GM13976 (cell line): ENCODE measurements at places on chromosomes 1 and 21.

DNA sequence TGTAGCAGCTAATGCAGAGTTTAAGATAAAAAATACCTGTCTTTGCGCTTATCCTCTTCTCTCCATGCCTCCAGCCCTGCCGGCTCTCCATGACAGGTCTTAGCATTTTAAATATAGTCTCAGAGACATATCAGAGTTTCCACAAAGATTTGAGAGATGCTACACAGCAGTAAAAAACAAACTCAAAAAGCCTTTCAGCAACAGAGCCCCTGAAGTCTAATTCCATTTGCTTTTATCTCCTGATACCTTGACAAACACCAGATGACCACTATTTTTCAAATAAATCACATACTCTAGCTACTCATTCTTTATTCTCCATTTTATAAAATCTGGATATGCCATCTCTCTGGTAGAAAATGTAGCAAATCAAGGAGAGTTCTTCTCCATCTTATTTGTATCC lies 79.5 kb upstream of the LRRC53 start:
- DNase-seq = no peak

DNA sequence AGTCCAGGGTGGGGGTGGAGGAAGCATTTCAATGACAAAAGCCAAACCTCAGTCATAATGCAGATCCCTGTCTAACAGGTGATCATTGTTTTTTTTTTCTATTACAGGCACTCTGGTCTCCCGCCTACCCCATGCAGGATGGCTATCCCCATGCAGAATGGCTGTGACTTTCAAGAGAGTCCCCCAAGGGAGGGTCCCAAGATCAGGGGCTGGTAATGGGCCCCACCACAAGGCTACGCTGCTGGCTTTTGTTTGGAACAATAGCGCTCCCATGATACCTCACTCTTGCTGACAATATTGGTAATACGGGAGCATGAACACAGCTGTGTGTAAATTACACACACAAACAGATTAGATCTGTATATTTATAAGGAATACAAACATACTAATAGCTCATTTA lies 119.4 kb downstream of the SLC45A1 start:
- no peak for DNase-seq

- no peak for DNase-seq
Measured at GRCh38 chr1:214957330-214958137, 125.0 kb upstream of the KCNK2 start.

DNA sequence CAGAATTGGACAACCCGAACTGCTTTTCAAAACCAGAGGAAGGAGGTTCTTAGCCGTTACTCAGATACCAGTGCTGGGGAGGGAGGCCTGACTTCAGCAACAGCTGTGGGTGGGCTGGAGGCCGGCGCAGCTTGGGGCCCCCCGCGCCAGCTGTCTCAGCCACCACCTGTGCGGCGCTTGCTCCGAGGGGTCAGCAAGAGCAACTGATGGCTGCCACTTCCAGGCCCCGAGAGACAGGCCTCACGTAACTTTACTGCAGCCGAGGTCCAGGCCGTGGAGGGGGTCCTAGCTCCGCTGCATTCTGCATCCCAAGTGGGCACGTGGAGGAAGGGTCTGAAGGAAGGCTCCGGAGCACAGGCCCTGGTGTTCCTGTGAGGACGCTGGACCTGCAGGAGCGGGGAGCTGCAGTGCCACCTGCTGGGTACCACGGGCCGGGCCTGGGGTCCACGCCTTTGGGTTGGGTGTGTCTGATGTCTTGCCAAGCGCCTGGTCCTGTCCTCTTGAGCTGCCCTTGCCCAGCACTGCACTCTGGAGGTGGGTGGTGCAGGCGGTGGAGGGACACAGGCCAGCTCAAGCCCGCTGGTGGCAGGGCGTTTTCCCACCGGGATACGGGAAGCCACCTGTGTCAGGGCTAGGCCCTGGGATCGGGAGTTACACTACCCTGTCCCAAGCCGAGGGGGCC lies 9.8 kb downstream of the THAP3 start:
- DNase-seq = peak; percentile 69

DNA sequence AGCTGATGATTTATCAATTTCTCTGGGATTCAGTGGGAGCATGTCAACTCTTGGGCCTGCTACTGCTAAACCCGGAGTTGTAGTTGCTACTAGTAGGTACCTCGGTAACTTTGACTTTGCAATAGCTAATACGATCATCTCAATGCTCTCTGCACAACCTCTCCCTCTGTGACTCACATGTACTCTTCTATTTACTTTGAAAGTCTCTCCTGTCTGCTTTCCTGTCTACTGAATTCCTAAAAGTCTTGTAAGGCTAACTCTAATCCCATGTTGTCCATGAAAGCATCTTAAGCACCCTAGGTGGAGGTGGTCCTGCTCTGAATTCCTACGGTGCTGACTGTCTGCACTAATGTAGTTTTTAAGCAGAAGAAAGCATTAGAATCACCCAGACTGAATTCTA lies 29.3 kb downstream of the SLC9C2 start:
- DNase-seq = no peak

DNA sequence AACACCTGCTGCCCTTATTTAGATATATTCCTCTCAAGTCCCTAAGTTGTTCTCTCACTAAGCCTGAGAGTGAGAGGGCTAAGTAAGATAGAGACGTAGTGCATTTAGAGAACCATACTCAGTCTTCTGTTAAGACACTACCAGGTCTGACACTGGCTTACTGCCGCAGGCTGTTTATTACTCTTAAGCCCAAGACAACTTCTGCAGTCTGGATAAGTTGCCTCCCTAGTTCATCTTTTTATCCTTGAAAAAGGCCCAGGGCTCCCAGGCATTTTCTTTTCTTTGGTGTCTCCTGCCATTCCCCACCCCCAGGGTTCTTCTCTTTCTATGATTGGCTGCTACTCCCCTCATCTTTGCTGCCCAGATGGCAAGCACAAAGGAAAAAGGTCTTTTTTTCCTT lies 38.7 kb downstream of the CACHD1 start:
- DNase-seq = no peak

DNA sequence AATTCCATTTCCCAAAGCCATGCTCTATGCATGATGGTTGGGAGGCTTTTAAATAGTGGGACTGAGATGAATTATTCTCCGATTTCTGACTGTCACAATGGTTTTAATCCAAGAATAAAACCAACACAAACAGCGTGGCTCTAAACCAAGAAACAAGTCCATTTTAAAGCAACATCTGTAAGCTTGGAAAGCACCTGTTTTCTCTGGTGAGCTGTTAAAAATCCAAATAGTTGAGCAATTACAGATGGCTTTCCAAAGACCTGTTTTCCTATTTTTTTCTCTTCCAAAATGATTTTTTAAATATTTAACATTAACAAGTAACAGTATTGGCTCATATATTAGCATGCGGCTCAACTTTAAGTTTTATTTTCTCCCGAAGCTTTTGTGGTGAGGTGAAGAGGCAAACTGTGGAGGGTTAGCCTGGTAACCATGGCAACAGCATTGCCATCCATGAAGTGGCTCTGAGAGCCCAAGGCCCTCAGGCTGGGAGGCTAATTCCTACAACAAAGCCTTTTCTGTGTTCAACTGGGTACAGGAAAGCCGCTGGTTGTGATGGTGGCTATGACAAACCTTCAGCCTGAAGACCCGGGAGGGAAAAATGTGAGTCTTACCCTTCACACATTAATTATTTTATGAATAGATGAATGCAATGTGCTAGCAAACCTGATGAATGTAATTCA lies 56.7 kb upstream of the B3GALT5 start:
- no peak for DNase-seq

DNA sequence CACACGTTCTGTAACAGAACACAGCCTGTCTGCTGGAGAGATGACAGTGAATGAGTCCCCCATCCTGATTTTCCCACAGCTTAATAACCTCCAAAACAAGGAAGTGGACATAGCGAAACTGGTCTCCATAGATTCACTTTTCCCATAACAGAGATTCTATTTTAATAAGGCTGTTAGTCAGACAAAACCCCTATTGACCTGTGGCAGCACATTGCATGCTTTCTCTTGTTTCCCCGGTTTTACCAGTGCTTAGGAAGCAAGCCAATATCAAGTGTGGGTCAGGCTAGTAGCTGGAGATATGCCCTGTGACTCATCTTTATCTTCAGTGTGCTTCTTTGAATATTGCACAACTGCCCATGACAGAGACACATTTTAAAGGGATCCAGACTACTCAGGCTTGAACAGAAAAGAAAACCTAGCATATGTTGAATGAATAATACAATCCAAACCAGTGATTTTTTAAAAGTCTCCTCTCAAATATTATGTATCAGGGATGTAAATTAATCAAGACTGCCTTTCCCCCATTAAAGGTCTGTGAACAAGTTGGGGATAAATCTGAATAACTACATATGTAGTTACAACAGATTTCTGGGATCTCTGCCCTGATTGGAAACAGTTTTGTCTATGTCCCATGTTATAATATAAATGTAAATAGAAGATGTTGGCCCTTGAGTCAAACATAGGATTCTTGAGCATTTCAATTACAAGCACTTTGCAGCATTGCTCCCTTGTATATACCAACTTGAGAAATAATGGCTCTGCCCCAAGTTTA lies 11.9 kb upstream of the CLDN8 start:
- DNase-seq = no peak

DNA sequence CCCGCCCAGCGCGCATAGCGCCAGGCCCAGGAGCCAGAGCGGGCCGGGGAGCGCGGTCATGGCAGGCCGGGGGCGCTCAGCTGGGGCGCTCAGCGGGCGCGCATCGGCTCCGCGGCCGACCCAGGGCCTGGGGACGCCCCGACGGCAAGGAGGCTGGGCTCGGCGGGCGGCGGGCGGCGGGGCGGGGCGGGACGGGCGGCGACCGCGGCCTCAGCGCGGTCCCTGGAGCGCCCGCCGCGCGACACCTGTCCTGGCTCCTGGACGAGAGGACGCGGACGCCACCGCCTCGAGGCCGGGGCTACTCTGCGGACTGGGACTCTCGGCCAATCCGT lies 273 bp downstream of the BMP8B start:
- no peak for DNase-seq

DNA sequence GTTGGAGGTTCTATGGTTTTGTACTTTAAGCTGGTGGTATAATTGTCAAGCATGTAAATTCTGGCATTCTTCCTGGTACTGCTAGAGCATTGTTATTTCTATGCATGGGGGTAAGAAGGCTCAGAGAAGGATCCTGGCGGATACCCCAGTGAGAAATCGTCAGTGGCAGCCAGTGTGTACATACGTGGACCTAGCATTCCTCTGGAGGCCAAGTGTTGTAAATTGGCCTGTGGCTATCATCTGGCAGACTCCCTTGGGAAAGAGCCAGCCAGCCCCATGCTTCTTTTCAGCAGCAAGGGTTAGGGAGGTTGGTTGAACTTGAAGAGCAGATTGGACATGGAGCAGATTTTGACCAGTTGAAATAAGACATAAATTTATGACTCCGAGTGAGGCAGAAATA lies 5.2 kb upstream of the AGO3 start:
- DNase-seq = no peak

GRCh38 chr1:231178970-231179369 lies 17.1 kb downstream of the TRIM67 start:
- DNase-seq = no peak
